Activated naive CD8-positive, alpha-beta T cell treated with anti-CD3 and anti-CD28 coated beads, Interleukin-2, amount 50 U/mL, for 24 hours (primary cell): ENCODE measurements at places on chromosomes 6 and 20.

DNA sequence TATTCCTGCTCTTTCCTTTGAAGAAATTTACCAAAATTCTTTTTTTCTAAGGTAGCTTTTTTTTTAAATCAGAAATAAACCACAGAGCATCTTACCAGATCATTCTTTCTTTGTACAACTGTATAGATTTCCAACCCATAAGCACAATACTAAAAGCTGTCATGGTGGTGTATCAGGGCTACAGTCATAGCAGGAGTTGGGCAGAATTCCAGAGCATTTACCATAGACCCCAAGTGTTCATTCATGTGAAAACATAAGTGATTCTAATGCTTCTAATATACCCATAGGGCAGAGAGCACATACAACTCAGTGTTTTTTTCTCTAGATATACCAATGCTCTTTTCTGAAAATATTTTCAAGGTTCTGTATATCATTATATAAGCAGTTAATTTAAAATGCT lies 392.5 kb downstream of the FRK start:
- DNase-seq, result no peak

DNA sequence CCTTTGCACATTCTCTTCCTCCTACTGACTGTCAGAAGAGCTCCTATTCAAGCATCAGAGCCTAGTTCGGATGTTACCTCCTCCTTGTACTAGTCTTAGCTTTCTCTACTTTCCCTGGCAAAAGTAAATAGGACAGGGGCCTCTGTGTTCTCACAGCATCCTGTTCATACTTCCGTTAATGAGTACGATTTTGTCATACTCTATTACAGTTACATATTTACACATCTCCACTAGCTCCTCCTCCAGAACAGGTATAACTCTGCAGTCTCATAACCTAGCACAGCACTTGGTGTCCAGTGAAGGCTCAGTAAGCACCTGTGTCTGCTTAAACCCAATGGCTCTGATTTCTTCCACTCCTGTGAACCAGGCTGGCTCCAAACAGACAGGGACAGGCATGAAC lies 7.0 kb downstream of the ELMO2 start:
- DNase-seq, result no peak

GRCh38 chr6:36526066-36526465 lies 21.2 kb downstream of the STK38 start:
- no peak for DNase-seq

DNA sequence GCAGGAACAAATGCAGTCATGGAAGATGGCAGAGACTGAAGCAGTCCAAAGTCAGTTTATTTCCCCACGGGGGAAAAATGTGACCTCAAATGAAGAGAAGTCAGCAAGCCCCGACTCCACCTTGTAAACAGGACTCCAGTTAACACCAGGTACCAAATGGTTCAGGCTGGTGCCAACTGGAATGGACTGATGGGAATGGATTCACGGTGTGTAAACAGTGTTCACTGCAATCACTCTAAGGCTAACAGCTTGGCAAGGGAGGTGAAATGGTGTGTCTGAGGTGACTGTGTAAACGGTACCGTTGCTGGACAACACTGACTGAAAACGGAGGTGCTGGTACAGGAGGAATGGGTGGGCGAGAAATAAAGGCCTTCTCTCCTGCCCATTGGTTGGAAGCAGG lies 12.0 kb downstream of the PLAGL2 start:
- no peak for DNase-seq

GRCh38 chr6:16665992-16666391 lies 95.3 kb downstream of the ATXN1 start:
- DNase-seq, result no peak

GRCh38 chr20:23513164-23513563 lies 22.2 kb downstream of the CST8 start:
- DNase-seq, result no peak

DNA sequence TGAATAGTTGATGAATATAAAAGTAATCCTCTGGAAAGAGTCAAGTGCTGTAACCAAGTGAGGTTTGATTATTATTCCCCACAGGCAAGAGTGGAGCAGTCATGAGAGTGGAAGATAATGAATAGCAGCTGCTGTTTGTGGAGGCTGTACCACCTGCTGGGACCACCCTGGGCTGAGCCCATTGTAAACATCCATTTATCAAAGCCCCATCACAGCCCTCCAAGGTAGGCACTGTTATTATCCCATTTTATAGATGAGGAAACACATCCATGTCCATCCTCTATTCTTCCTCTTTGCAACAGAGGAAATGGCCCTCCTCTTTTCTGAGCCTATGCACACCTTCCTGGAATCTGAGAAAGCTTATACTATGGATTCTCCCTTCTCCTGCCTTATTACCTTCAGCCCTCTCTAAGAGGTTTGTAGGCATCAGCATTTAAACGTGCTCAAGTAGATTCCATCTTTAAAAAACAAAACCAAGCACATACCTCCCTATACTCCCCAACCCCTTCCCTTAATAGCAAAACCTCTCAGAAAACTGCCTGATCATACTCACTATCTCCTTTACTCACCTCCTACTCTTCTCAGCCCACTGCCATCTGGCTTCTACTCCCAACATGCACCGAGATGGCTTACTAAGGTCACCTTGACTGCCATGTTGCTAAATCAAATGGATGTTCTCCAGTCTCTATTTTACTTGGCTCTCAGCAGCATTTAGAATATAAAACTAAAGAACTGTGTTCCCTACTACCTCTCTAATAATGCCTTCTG lies 37.1 kb downstream of the CDH22 start:
- DNase-seq, result no peak

- DNase-seq, result no peak
Measured at GRCh38 chr6:20237677-20238460, 25.6 kb upstream of the MBOAT1 start.

DNA sequence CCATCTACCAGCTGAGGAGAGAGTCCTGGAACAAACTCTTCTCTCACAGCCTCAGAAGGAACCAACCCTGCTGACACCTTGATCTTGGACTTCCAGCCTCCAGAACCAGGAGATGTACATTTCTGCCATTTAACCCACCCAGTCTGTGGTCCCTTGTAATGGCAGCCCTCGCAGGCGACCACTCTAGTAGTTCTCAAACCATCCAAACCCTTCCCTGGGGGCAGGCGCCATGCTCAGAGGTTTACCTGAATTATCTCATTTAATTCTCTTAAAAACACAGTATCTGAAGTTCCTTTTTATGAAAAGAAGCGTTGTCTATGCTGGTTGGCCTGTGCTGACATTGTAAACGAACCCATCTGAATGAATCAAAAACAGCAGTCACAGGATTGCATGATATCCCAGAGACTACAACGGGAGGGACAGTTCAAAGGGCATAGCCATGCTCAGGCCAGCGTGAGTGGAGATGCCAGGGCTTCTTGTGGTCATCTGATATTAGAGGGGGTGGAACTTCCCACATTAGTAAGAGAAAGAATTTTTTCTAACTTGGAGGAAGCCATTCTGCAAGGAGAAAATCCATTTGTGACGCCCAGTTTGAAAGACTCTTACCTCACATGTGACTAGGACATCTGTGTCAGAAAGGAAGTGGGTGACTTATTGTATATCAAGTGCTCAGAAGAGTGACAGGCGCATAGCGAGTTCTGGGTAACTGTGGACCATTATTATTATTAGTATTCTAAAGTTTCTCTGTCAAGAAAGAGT lies 17.2 kb upstream of the TAGAP start:
- no peak for DNase-seq

- DNase-seq, result no peak
Measured at GRCh38 chr6:98146656-98147055, 687.7 kb upstream of the POU3F2 start.

- no peak for DNase-seq
Measured at GRCh38 chr6:147325557-147325956, 121.3 kb downstream of the STXBP5 start.

GRCh38 chr6:55276745-55277530 lies 50.3 kb upstream of the GFRAL start:
- no peak for DNase-seq

GRCh38 chr20:24208652-24209051 lies 220.1 kb upstream of the GGTLC1 start:
- no peak for DNase-seq

DNA sequence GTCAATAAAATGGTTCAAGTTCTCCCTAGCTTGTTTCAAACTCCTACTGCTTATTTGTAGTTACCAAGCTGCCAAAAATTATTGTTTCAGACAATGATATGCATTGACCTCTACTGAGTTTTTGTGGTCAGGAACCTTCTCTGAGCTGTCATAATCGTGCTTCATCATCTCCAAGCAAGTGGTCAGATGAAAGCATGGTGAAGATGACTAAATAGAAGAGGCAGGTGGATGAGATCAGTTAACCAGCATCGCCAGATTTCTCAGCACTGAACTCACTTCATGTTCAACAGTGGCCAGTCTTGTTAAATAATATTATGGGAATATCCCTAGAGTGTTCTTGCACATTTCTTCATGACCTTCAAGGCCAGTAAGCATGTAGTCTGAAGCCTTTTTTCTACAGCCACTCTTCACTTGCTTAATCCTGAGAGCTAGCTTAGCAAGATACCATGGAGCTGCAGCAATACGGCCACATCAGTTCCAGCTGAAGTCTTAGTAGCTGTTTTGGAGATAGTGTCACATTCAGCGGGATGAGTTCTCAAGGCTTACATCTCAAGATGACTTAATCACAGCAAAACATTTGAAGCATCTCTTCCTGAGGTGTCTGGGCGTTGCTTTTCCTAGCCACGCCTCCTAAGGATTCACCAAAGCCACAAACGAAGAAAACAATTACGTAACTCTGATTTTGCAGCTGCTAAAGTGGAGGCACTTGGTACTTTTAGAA lies 101.6 kb upstream of the TMEM30A start:
- no peak for DNase-seq

GRCh38 chr20:9460518-9460917 lies 53.9 kb upstream of the LAMP5 start:
- no peak for DNase-seq

DNA sequence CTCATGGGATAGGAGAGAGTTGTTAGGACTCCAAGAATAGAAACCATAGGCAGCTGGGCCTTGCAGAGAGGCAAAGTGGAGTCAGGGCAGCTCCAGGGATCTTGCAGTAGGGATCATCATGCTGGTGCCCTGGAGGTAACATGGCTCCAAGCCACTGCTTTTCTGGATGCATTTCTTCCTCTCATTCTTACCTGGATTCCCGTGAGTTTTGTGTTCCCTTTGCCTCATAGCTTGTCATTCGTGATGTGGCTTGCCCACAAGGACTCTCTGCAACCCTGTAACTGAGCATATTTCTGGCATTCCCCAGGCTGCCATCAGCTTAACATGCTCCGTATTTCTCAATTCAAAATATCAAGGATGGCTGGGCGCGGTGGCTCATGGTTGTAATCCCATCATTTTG lies 5.3 kb downstream of the NHLRC1 start:
- DNase-seq, result no peak

DNA sequence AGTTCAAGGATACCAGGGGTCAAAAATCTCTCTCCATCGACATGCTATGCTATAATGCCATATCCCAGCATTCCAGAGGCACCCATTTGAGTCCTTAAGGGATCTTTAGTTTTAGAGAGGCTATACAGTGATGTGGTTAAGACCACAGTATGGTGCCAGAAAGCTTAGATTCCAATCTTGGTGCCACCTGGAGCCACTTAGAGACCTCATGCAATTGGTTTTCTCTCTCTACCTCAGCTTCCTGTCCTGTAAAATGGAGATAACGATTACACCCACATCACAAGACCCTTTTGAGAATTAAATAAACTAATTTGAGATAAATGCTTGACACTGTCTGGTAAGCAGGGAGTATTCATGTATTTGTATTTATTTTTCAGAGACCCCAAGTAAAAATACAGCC lies 39.0 kb downstream of the PLAGL1 start:
- DNase-seq, result no peak

DNA sequence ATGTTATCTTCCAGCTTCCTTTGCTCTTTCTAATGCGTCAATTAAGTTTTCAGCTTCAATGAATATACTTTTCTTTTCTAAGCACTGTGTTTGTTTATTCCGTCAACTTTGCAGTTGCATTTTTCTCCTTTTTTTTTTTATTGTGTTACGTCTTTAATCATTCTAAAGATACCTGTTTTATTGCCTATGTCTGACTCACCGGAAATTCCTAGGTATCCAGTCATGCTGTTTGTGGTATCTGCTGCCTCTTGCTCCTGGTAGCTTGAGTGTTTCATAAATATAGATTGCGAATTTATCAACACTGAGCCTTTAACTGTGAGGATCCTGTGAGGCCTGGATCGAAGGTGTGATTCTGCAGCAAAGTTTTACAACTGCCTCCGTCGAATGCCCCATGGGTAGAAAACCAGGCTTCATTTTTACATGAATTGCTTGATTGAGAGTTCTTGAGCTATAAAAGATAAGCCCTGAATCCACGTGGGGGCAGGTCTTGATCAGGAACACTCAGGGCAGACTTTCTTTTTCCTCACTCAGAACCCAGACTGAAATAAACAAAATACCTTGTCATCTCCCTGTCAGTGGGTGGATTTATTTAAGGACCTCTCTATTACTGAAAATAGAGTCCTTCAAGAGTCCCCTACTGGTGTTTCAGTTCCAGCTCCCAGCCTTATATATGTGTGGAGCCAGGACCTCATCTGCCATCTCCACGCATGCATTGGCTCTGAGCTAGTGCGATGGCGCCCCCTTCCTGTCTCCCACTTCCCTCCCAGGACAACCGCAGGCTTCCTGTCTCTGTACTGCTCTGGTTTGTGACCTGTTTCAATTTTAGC lies 60.1 kb upstream of the LRRC1 start:
- peak; percentile 38 for DNase-seq

- DNase-seq, result no peak
Measured at GRCh38 chr6:133242637-133243585, 1.8 kb downstream of the EYA4 start.

GRCh38 chr6:134529305-134529704 lies 211.4 kb upstream of the SGK1 start:
- DNase-seq, result no peak

GRCh38 chr6:105966481-105966880 lies 119.7 kb upstream of the PRDM1 start:
- no peak for DNase-seq

GRCh38 chr6:788058-788457 lies 95.1 kb upstream of the EXOC2 start:
- peak; percentile 59 for DNase-seq

- DNase-seq, result no peak
Measured at GRCh38 chr20:15445056-15445840, 1107.8 kb upstream of the FLRT3 start.

DNA sequence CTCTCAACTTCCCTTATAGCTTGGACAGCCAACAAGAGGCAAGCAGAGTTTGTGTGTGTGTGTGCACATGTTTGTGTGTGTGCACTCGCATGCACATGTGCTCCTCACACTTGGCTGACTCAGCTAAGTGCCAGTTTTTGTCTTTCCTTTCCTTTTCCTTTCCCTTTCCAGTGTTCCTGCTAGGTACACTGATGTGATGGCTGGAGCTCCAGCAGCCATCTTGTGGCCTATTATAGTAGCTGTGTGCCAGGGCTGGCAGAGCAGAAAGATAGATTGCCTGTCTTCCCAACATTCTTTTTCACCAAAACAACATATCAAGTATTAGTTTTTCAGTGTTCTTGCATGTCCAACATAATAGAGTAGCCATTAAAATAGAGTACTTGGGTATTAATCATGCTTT lies 79.5 kb downstream of the AK9 start:
- DNase-seq, result no peak
